ENCODE measurements at places on chromosomes 1 and 21.

GRCh38 chr21:14271053-14271452 lies 55.1 kb downstream of the RBM11 start:
- DNase-seq = no peak

DNA sequence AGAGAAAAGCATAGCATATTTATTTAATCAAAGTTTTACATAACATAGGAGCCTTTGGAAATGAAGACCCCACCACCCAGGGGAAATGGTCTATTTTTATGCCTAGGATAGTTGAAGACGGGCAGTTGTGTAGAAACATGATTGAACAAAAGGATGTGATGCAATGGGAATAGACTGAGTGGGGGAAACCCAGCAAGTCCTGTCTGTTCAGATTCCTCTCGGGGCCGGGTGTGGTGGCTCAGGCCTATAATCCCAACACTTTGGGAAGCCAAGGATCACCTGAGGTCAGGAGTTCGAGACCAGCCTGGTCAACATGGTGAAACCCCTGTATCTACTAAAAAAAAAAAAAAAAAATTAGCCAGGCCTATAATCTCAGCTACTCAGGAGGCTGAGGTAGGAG lies 298.3 kb downstream of the MATN1 start:
- no peak for DNase-seq

DNA sequence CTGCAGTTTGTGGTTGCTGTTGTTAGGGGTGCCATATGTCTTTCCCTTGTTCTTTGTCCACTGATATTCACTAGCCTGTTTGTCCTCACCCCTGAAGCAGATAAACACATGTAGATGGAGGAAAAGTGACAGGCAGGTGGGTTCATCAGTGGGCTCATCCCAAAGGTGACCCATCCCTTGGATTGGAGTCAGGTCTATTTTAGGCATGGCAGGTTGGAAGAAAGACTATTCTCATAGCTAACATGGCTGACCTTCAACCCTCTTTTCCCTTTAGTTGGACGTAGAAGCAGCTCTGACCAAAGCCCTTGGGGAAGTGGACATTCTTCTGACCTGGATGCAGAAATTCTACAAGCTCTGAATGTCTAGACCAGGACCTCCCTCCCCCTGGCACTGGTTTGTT lies 5.5 kb downstream of the IL24 start:
- no peak for DNase-seq

DNA sequence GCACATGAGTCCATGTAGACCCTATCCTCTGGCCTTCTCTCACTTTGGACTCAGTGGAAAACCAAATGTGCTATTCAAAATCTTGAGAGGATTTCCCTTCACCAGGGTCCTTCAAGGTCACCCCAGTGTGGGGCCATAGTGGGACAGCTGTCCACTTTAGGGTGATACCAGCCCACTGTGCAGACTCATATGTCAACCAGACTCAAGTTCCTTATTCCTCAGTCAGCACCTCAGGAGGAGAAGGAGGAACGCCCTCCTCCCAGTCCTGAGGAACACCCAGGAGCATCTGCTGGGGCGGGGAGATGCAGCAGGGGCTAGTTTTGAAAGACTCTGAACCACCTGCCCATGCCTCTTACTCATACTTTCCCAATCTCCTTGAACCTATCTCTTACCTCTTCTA lies 340.9 kb downstream of the MATN1 start:
- no peak for DNase-seq

- DNase-seq = peak; percentile 57
Observed at GRCh38 chr1:171245458-171246064, 2.7 kb upstream of the FMO1 start.

- DNase-seq = no peak
Observed at GRCh38 chr1:231630558-231631205, 4.1 kb downstream of the DISC1 start.

DNA sequence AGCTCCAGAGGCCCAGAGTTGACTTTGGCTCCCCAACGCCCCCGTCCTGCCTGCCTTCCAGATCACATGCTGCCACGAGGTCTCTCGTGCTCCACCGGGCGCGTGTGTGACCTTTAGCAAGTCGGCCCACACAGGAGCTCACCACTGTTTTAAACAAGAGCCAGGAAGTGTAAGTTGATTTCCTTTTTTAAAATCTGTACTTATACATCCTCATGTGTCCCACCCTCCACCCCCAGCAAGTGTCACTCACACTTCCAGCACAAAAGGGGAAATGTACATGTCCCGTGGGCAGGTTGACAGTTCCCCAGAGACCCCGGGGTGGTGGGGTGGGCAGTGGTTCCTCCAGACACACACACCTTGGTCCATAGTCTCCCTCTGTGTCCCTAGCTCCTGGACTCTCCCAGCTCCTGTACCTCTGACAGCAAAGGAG lies 84.4 kb downstream of the STUM start:
- DNase-seq = no peak
